NCI-H460 (cell line): ENCODE measurements at places on chromosomes 7 and 10.
A peak's percentile ranks its signal among the peaks of the same experiment; 100 is the strongest.

GRCh38 chr7:46960970-46961369 is 620.9 kb downstream of the TNS3 start:
- DNase-seq: no peak

- DNase-seq: no peak
Observed at GRCh38 chr7:81235997-81236396, 317.1 kb upstream of the SEMA3C start.

DNA sequence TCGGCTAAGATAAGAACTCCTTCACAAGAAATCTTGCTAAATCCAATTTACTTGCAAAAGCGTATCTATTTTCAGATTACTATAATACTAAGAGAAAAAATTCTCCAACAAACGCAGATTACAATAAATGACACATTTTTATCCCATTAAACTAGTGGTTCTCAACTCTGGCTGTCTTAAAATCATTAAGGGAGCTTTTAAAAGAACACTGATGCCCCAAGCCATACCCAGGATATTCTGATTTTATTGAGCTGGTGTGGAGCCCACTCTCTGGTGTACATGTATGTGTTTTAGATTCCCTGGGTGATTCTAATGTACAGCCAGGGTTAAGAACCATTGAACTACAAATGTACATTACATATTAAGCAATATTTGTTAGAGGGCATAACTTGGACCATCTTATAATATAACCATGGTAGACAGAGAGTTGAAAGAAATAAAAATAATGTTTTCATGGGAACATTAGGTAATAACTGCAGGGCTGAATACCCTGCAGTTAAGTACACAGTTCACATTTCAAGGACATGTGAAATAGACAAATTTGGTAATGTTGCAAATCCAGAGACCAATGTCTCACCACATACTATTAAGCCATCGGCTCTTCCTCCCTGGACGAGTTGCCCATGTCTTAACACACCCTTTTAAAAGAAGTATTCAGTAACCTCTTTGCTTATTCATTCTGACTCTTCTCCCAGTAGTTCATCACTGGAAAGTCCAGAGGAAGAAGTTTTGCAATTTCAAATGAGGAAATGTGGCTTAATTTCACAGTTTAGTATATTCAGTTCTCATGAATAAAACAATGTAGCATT is 6.2 kb downstream of the GSAP start:
- peak; percentile 98 for DNase-seq

GRCh38 chr7:50265968-50266634 is 38.4 kb upstream of the IKZF1 start:
- DNase-seq: no peak

DNA sequence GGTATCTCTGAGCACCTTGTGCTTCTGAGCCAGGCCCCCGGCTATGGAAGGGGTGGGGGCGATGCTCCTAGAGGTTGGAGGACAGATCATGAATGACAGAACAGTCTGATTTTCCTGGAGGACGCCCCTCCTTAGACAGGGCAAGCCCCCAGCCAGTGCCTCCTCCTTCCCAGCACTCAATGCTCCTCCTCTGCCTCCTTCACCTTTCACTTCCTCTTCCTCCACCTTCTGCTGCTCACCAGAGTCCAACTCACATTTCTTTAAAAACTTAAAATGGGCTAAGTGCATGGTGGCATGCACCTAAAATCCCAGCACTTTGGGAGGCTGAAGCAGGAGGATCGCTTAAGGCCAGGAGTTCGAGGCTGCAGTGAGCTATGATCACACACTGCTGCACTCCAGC is 71.1 kb upstream of the CUX1 start:
- no peak for DNase-seq

GRCh38 chr7:80530136-80530535 is 18.3 kb upstream of the GNAT3 start:
- no peak for DNase-seq

DNA sequence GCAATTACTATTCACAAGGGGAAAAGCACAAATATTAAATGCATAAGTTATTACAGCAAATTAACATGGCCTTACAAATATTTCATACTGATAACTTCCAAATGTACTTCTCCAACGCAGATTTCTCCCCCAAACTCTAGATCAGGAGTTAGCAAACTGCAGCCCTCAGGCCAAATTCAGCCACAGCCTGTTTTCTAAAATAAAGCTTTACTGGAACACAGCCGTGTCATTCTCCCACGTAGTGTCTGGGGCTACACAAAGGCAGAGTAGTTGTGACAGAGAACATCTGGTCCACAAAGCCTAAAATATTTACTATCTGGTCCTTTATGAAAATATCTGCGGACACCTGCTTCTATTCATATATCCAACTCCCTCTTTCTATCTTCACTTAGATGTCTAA is 151.8 kb upstream of the AHR start:
- no peak for DNase-seq

GRCh38 chr7:99648843-99649242 is 31.0 kb downstream of the CYP3A5 start:
- DNase-seq: no peak

DNA sequence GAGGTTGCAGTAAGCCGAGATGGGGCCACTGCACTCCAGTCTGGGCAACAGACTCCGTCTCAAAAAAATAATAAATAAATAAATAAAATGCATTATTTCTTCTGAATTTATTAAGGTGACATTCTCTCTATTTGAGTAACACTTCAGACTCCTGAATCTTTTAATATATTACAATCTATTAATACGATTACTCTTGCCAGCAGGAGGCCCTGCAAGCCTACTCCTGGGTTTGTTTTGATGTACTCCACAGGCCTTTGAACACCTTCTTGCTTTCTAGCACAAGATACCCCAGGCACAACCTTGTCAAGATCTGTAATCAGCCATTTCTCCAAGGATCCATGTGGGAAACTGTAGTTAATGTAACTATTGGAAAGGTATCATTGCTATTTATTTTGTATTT is 63.5 kb downstream of the COBL start:
- DNase-seq: no peak

GRCh38 chr7:139776486-139777132 is 1.2 kb downstream of the HIPK2 start:
- peak; percentile 20 for DNase-seq

DNA sequence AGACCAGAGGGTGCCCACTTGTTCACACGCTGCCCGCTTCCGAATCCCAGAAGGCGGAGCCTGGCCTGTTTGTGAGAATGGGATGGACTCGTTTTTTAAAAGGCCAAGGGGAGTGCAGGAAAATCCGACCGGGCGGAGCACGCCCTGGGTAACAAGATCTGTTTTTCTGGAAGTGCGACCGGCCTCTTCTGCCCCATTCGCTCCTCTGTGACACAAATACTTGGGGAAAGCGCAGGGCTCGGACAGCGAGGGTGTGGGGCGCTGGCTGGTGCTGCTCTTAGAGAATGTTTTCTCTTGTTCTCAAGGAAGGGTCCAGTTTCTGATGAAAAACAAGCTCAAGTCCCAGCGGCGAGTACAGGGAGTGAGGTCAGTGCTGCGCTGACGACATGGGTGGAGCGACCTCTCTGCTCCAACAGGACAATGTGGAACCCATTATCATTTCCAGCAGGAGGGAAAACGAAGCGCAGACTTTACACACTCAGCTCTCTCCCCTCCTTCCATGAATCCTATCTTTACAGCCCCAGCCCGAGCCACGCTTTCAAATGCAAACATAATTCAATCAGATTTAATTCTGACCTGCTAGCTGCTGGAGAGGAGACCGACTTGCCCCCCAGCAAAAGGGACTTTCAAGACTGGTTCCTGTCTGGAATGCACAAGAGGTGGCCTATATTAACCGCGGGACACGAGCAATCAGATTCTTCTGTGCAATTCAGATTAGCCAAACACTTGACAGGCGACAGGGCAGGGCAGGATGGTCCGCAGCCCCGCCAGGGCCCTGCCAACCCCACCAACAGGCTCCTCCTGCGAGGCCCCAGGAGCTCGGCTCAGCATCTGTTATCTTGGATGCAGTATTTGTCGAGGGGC is 1.1 kb downstream of the RADIL start:
- DNase-seq: peak; percentile 70

DNA sequence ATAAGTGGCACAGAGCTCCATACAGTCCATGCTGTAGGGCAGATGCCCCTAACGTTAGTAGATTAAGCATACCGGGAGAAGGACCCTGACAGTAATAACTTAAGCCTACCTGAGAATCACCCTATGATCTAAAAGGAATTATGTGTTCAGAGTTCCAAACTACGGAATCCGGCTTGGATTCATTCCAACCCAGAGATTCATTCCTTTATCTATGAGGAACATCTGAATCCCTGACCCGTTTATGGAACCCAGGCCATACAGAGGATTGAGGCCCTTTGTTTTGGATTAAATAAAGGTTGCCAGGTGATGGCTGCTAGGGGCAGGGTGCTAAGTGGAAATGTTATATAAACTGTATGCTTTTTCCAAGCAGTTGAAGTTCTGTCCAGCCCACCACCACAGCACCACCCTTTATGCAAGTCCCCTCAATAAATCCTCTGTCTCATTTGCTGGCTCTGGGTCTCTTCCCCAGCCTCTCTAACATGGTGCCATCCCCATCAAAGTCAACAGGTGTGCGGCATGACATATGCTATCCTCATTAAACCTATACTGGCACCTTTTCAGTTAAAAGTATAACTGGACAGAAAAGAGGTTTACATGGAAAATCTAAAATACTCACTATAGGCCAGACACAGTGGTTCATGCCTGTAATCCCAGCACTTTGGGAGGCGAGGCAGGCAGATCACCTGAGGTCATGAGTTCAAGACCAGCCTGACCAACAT is 9.1 kb upstream of the ANAPC16 start:
- no peak for DNase-seq

DNA sequence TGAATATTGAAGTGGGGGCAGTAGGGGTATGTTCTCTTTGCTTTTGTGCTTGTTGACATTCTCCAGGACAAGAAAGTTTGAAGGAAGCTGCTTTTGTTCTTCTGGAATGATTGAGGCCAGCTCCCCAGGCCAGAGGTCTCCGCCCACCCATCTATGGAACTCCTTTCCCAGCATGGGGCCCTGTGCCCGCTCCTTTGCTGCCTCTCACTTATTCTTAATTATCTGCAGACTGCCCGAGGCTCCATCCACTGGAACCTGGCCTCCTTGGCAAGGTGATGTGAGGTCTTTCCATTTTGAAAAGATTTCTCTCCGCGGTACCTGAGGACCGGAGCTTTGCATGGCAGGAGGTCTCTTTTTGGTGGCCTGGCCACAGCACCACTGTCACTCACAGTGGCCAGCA is 39.3 kb upstream of the MKI67 start:
- DNase-seq: no peak

DNA sequence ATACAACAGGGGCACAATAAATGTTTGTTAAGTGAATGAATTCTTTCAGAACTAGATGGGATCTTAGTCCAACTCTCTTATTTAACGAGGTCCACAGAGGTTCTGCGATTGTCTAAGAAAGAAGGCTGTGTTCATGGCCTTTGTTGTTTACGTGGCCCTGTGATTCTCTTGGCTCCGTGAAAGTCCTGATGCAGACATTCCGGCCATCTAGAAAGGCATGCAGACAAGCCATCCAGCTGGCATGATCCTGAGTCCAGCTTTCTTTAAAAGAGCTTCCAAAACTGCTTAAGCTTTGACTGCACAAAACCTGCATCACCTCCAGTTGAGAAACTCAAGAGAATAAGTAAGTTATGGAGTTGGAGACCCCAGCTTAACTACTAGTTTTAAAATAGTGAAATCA is 26.0 kb downstream of the EGFR start:
- no peak for DNase-seq

DNA sequence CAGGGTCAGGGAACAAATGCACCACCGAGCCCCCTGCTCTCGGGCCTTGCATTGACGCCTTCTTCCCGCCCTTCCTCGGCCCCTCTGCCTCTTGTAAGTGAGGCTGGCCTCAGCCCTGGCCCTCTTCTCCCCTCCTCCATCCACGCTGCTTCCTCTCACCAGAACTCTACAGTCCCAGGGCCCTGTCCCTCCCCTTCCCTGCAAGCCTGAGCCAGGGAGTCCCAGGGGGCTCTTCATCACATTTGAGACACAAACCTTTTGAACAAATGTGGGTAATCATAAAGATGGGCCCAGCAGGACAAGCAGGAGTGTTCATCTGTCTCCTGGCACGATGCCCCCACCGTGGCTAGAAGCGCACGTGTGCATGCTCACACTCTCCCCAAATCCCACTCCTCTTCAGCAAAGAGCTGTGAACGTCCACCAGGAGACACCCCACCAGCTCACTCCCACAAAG is 57.7 kb downstream of the SLIT1 start:
- DNase-seq: no peak

DNA sequence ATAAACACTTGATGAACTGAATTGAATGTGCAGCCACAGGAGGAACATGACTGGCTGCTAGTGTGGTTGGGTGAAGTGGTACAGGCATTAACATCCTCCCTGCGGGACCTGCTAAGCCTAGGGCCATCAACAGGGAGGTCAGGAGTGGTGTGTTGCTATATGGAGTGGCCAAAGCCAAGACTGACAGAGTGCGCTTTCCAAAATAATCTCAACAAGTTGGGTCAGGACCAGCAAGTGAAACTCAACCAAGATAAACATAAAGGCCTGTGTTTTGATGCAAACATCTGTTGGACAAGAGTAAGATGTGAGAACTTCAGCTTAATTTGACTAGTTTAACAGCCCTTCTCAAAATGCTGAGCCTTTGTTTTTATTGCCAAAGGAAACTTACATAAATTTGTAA is 97.7 kb downstream of the WDFY4 start:
- no peak for DNase-seq

DNA sequence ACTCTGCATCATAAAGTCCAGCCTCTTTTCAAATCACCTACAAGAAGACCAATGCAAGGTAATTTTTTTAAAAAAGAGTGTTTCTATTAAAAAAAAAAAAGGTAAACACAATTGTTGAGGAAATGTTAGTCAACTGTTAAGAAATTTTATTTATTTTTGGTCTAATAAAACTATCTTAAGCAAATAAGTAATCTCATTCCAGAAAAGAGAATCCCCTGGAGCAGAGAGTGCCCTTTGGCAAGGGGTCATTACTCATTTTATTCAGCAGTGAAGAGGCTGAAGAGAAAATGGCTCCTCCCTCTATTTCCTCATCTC is 63.4 kb upstream of the GSDME start:
- DNase-seq: peak; percentile 67

DNA sequence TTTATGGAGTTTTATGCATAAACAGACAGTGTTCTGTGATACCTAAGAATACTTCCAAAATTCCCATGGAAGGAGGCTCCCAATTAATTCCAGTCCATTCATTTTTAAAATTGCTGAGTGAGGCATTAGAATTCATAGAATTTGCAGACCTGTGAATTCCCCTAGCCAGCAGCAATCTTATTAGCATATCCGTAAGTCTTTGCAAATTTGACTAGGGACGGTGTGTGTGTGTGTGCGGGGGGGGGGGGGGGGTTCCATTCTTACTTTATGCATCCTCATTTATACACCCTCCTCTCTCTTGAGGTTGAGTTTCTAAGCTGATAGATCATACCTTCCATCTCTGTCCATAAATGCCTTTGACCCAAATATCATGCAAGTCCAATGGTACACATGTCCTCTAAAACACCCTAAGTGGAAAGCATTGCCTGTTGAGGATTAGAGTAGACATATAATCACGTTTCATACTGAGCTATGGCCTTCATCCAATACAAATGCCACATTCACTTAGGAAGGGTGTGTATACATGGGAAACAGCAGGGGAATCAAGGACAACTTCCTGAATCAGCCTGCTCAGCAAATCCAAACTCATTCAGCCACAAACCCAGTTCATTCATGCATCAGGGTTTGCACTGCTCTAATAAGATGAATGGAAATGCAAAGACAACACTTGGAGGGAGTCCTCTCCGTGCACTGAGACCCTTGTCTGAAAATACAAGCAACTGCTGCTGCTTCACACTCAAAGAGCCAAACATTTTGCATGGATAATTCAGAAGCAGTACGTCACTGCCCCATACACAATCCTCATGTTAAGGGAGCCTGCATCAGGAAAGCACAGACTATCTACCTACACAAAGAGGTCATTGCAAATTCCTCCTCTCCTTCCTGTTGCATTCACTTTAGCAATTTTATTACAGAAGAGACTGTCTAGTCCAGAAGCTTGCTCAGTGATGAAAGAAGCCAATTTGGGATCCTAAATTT is 350.8 kb downstream of the KCNMA1 start:
- no peak for DNase-seq
